Activated T-cell treated with anti-CD3 and anti-CD28 coated beads for 4 hours (primary cell): ENCODE measurements at places on chromosomes 2 and 18.
A peak's percentile ranks its signal among the peaks of the same experiment; 100 is the strongest.

GRCh38 chr2:27496357-27497287 is at the start of gene GCKR:
Gene GCKR, plus strand, starts transcription at chr2:27496839. Its CDS starts 66 bp downstream, at chr2:27496905.
- DNase-seq: no peak

DNA sequence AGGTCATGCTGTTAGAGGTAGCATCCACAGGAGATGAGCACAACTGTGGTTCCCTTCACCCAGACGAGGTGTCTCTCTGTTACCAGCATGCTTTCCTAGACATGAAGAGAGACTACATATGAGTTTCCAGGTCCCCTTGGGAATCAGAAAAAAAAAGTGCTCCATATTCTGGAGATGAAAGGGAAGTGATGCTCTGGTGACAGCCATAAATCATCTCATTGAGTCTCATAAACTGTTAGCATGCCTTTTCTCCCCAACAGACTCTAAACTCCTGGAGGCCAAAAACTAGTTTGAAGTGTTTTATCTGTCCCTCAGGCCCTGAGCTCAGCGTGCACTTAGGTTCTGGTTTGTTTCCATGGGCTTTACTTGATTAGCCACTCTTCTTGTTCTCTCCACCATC is 124.6 kb upstream of the CREB1 start:
- DNase-seq: no peak

DNA sequence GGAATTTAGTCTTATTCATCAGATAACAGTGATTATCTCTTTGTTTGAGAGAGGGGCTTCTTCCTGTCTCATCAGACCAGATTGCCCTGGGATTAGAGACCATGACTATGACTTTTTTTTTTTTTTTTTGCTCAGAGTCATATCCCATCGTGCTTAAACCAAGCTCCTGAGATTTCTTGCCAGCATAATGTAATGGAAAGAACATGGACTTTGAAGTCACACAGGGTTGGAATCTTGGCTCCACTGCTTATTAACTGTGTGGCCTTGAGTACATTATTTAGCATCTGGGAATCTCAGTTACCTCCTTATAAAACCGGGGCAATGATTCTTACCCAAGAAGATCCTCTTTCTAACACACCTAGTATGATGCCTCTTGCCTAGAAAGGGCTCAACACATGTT is 268.3 kb downstream of the DYSF start:
- DNase-seq: no peak

DNA sequence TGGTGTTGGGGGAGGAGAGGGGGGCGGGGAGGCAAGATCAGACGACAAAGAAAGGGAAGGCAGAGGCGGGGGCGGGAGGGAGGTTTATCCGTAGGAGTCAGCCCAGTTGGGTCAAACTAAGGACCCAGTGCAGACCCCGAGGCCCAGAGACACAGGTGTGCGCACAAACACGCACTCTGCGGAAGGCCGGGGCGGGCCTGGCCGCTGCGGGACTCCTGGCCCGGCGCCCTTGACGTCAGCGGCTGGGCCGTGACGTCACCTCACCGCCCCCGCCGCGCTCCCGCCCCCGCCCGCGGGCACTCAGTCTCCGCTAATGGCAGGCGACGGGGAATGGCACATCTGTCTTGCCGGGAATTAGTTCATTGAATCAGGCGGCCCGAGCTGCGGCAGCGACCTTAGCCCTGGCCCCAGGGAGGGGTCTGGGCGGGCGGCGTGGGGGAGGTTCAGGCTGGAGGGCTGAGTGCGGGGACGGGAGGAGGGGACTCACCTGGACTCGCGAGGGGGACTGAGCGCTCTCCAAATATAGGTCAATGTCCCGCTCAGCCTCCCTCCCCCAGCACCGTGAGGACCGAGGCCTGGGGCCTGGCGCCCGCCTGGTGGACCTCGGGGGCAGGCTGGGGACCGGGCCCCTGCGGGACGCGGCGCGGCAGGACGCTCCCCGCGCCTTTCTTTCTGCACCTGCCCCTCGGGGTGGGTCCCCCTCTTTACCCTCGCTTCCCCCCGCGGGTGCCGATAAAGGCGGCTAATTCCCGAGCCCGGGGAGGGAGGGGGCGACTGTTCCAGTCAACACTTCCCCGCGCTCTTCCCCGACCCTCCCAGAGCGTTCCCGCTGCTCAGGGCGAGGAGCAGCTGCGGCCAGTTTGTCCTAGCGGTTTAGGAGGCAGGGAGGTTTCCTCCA is 15.5 kb upstream of the ECEL1 start:
- peak; percentile 42 for DNase-seq

GRCh38 chr2:42567806-42568400 is 529 bp upstream of the MTA3 start:
- no peak for DNase-seq

GRCh38 chr2:218384975-218385374 is 2.9 kb downstream of the SLC11A1 start:
- DNase-seq: no peak

- DNase-seq: no peak
Observed at GRCh38 chr2:25482341-25482740, 140.6 kb upstream of the DNMT3A start.

- no peak for DNase-seq
Observed at GRCh38 chr2:168499500-168499899, 43.4 kb downstream of the CERS6 start.

GRCh38 chr2:226752887-226753286 is 46.7 kb downstream of the IRS1 start:
- DNase-seq: no peak

DNA sequence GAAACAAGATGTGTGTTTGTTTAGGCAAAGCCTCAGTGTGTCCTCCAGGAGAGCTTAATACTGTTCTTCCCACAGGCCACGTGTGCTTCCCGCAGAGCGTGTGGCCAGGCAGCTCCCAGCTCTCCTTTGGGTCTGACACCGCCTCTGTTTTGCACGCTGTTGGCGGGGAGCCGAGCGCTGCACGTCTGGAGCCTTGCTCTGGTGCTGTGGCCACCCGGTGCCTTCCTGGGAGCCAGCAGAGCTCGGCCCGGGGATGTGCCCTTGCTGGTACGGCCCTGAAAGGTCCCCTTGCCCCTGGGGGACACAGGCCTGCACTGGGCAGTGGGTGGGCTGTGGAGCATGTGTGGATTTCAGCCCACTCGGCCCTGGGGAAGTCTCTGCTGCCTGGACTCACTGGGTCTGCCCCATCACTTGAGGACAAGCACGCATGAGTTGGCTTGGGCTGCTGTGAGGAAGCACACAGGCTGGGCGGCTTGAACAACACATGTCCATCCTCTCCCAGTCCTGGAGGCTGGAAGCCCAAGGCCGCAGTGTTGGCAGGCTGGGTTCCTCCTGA is 160.7 kb upstream of the HDAC4 start:
- DNase-seq: no peak

DNA sequence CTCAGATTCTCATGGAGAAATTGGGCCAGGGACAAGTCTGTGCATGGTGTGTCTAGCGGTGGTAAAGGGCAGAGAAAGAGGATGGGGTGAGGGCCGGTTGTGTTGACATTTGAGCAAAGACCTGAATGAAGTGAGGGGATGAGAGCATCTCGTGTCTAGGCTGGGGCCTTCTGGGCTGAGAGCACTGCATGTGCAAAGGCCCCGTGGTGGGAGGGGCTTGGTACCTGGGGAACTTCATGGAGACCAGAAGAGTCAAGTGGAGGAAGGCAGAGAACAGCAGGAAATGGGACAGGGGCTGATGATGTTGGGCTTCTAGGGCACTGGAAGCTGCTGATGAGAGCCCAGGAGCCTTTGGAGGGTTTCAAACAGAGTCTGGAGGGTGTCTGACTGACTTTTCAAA is 76.8 kb downstream of the SH3BP4 start:
- no peak for DNase-seq
